Activated CD8-positive, alpha-beta memory T cell treated with anti-CD3 and anti-CD28 coated beads for 36 hours (primary cell): ENCODE measurements at places on chromosomes 7 and 10. TPM values are rescaled to one million over a fixed set of nuclear protein-coding genes. Genes with fewer than 3 reads are reported as not detected.

Gene OR6V1
- not detected for total RNA-seq

Gene RPEL1
- total RNA-seq, result 0.08 TPM

Gene RET
- total RNA-seq, result 0.04 TPM

Gene NEURL1
- 2.1 TPM for total RNA-seq

Gene FFAR4
- not detected for total RNA-seq

Gene CLRN3
- total RNA-seq, result not detected

Gene RBP4
- total RNA-seq, result not detected
